Left cardiac atrium (tissue), 4 donors: ENCODE measurements at places on chromosomes 6 and 20.

- no peak for DNase-seq
Measured at GRCh38 chr20:49543071-49543857, 24.7 kb downstream of the PTGIS start.

DNA sequence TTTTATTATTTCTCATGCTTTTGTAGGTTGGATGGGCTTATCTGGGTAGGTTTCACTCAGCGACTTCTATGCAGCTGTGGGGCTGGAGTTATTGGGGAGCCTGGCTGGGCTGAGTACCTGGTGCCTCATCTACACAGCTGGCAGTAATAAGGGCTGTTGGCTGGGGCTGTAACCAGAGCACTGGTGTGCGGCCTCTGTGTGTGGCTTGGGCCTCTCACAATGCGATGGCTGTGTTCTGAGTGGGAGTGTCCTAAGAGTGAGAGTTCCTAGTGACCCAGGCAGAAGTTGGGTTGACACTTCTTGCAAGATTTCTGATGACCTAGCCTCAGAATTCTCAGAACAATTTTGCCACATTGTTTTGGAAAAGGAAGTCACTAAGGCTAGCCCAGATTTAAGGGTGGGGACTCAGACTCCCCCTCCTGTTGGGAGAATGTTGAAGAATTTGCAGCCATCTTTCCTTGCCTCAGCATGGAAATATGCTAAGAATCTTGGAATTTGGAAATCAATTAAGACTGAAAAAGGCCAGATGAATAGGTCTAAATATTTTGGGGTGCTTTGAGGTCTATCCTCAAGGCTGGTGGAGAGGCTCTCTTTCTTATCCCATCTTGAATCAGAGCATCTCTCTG lies 158.8 kb downstream of the SCP2D1 start:
- no peak for DNase-seq

- DNase-seq, result no peak
Measured at GRCh38 chr20:32441638-32442037, 83.5 kb downstream of the ASXL1 start.

DNA sequence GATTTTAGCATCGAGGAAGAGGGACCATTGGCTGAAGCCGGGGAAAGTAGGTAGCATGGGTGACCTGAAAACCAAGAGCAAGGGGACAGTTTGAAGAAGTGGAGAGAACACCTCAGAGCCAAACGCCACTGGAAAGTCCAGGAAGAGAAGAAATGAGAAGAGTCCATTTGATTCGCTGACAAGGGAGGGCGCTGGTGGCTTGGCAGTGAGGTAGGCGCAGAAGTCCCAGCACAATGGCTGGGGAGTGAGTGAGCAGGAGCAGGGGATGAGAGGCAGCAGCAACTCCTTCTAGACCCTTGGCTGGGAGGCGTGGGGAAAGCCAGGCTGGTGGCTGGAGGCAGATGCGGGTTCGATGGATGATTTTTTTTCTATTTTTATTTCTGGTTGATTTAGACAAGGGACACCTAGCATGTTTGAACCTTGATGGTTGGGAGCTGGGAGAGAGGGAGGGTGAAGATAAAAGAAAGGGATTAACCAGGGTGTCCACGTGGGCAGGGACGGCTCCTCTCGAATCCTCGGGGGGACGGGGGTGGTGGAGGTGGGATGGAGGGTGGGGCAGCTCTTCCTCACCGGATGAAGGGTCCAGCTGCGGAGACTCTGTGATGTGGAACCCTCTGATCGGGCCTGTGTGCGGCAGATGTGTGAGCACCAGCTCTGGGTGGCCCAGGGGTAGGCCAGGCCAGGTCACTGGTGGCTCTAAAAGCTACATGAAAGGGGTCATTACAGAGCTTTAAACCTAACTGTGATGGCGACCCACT lies 164.2 kb downstream of the NFATC2 start:
- DNase-seq, result no peak

DNA sequence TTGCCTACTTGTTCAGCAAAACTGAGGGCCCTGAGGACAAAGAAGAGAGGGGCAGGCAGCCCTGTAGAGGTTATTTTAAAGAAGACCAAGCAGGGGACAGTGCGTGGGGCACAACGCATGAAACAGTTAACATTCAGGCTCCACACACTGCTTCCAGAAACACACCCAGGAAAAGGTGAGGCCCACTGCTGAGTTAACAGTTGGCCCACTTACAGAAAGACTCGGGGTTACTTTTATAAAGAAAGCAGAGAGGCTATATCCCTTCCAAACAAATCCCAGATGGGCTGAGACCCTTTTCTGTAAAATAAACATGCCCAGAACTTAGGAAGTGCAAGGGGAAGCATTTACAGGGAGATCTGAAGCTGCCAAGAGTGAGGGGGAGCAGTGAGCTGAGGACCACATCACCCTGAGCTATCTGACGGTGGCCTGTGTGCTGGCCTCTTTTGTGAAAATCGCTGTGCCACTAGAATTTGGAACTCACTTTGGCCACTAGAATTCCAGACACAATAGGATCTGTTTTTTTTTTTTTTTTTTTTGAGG lies 49.8 kb upstream of the SSTR4 start:
- DNase-seq, result no peak

DNA sequence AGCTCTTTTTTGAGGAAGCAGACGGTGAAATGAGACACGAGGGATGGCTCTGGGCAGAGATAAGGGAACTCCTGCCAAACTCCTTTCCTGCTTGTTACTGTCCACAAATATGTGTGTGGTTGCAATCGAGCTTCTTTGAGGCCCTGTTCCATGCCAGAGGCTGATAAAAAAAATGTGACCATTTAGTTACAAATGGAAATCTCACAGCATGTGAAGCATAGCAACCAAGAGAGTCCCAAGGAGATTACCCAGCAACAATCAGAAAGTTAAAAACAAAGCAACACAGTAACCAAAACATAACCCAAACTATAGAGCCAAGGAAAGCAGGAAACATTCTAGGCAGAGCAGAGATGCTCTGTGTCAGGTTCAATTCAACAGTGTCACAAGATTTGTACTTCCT lies 35.4 kb upstream of the HMGN3 start:
- DNase-seq, result peak; percentile 25

DNA sequence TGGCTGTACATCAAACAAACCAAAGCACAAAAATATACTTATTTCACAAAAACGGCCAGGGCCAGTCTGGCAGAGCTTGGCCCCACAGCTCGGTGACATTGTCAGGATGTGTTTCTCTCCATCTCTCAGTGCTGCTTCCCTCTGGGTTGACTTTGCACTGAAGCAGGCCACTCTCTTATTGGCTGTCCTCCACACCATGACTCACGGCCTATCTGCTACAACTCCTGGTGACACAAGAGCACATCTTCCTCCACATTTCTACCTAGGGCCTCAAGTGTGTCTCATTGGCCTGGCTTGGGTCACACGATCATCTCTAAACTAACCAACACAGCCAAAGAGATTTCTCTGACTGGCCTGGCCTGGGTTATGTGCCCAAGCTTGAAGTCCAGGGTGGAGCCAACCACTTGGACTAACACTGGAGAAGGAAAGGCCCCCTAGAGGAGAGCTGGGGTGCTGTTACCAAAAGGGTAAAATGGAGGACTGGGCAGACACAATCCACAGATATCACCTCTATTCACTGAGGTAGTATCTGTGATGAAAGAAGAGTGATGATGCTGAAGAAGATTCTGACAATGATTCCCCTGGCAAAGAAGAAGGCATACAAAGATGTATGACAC lies 159.8 kb upstream of the TSHZ2 start:
- DNase-seq, result no peak

GRCh38 chr6:46410334-46410953 lies 80.8 kb downstream of the RCAN2 start:
- no peak for DNase-seq
